ENCODE measurements at places on chromosomes 3 and 15.

GRCh38 chr3:23629181-23629894 is 176.4 kb upstream of the UBE2E1 start:
- peak; percentile 32 for DNase-seq

DNA sequence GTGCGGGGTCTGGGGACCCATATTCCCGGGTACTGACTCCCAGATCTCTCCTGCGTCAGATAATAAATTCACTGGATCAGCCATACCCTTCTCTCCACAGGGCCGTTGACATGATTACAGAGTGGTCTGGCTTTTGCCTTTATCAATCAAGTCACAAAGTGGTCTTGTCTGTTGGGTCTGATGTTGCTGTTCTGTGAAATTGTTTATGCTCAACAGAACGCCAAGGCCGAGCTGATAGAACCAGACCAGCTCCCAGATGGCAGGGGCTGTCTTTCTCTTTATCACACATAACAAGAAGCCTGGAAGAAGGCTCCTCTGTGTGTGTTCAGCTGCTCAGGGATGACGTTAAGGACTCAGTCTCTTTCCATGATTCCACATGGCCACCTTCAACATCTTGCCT is 751 bp upstream of the DCLK3 start:
- no peak for DNase-seq

DNA sequence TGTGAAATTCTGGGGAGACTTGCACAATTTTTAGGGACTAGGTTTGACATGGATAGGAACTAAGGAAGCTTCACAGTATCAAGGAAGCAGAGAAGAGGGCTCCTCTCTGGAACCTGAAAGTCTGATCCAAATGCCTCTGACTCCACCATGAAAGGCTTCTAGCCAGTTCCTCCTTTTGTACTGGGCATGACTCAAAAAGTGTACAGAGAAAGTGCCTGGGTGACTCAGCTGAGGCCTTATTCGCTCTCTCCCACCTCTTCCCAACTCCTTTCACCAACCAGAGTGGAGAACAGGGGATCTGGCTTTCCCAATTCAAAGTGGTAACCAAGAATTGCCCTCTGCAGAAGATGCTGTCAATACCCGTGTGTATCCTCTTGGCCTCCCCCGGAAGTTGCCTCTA is 342.9 kb upstream of the PROK2 start:
- no peak for DNase-seq

GRCh38 chr15:70947351-70948335 is 55.0 kb downstream of the LRRC49 start:
- no peak for DNase-seq

DNA sequence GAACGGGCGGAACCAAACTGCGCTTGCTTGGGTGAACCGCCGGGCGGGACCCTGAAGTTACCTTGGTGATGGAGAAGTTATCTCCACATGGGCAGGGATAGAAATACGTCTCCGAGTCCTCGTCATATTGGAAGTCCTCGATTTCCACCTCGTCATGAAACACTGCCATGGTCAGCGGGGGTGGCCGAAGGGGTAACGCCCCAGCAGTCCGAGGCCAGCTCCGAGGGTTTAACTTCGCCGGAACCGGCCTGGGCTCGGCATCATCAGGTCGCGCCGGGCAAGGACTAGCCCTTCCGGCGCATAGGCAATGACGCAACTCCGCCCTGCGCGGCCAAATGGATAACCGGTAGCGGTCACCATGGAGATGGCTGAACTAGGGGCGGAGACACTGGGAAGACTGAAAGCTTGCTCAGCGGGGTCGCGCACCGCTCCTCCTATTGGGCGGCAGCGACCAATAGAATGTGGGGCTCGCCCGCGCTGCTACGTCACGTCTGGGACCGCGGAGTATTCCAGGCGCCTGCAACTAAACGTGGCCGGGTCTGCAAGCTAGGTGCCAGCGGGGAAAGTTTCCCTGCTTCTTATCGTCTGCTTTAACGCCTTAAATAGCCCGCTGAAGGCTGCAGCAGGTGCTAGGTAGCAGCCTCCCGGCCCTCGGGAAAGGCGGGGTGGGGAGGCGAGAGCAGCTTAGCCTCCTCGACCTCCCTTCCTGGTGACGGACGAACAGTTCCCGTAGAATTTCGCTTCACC is at the start of the genes DPH3 and OXNAD1:
Gene DPH3 (minus strand): TSS at position 236 of the 747 bp plus-strand sequence. CDS start 67 bp downstream, at position 169.
Gene OXNAD1 (plus strand): TSS at position 505 of the 747 bp plus-strand sequence. CDS start 5,741 bp downstream, outside the sequence.
- peak; percentile 97 for DNase-seq

- DNase-seq = no peak
These were observed at the start of gene STOML1 for GRCh38 chr15:73991726-73992593. Gene STOML1, minus strand, starts transcription at chr15:73992295. Its CDS starts 72 bp downstream, at chr15:73992223.

DNA sequence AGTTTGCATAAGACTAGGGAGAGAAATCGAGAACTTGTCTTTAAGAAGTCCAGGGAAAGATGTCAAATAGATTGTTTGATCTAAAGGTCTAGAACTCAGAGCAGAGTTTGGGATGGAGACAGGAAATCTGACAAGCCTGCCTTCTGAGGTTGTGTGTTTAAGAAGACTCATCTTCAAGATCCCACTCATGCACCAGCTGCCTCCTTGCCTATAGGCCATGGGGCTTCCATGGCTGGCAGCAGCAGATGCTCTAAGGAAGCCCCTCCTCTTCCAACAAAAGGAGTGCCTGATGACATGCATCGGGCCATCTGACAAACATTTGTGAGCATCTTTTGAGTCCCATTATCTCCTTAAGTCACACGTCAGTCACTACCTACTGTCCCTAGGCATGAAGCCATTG is 47.4 kb downstream of the WNT5A start:
- DNase-seq = no peak

GRCh38 chr15:49813625-49814024 is 192.8 kb downstream of the DTWD1 start:
- DNase-seq = no peak

GRCh38 chr15:50176869-50177268 is 5.1 kb upstream of the SLC27A2 start:
- no peak for DNase-seq

- no peak for DNase-seq
These were observed 26.9 kb downstream of the ABTB1 start for GRCh38 chr3:127699416-127700300.

DNA sequence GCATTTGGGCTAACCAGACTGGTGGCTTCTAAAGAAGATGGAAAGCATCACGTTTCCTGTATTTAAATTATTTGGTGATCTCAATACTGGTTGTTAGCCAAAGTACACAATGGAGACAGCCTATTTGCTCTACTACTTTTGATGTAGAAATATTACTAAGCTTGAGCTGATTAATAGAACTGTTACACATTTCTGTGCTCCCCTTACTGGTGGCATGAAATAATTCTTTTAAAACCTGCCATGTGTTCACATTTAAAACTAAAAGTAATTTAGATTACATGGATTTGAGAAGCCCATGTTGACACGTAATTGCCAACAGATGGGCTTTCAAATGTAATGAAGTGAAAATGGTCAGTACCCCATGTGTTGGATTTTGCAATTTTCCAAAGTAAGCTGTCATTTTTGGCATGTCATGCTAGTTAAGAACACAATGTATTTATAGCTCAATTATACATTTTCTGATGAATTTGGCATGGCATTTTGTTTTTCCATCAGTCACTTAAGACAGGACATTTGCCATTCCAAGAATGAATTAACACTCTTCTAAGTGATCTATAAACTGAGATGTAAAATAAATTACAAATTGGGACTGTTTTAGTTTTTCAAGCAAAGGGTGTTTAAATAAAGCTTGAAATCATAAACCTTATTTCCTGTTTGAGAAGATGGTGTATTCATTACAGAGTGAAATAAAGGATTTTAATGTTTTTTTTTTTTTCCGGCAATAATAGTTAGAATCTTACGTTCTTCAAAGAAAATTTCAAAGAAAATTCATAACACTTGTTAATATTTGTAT is 10.8 kb upstream of the RARRES1 start:
- DNase-seq = no peak

GRCh38 chr3:31188112-31188511 is 293.7 kb upstream of the GADL1 start:
- no peak for DNase-seq

DNA sequence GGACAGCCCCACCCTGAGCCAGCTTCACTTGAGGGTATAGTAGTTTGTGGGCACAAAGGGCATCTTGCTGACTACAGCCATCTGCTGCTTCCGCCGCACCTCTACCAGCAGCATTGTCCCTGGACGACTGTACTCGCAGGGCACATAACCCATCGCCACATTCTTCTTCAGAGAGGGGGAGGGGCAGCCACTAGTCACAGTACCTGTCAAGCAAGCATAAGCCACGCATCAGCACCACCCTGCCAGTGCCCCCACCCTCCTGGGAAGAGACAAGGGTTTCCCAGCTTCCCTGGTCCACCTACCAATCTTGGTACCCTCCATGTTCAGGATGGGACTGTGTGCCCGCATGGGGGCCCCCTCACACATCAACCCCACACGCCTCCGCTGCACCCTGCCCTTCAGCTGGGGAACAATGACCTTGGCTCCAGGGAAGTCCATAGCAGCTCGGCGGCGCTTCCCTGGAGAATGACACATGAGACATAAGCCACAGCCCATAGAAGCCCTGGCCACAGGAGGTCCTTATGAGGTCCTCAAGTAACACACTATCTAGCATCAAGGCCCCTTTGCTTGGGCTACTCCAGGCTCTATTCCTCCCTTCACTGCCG is 4.7 kb downstream of the AMT start:
- DNase-seq = no peak

DNA sequence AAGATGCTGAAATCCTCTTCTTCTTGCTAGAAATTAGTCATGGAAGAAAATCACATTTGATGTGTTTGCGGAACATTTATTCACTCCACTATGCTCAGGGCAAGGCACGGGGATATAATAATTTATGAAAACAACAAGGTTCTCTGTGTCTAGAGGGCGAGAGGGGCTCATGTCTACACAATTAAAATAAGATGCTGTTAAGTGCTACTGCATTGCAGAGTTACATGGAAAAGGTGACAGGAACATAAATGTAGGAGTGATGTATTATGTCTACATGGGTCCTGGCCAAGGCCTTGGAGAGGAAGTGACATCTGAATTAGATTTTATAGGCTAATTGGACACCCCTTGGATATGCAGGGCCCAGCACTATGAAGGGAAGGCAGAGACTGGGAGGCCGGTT is 96.1 kb downstream of the SV2B start:
- no peak for DNase-seq

DNA sequence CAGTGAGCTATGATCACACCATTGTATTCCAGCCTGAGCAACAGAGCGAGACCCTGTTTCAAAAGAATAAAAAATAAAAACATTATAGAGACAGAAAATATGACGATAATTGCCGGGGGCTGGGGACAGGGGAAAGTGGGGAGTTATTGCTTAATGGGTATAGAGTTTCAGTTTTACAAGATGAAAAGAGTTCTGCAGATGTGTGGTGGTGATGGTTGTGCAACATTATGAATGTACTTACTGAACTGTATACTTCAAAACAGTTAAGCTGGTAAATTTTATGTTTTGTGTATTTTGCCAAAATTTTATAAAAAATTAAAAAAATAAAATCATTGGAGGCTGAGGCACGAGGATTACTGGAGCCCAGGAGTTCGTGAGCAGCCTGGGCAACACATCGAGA is 24.8 kb upstream of the ZNF774 start:
- no peak for DNase-seq

GRCh38 chr3:177345049-177345972 is 148.0 kb upstream of the TBL1XR1 start:
- peak; percentile 86 for DNase-seq

GRCh38 chr3:27078246-27078913 is 290.8 kb downstream of the NEK10 start:
- DNase-seq = no peak

DNA sequence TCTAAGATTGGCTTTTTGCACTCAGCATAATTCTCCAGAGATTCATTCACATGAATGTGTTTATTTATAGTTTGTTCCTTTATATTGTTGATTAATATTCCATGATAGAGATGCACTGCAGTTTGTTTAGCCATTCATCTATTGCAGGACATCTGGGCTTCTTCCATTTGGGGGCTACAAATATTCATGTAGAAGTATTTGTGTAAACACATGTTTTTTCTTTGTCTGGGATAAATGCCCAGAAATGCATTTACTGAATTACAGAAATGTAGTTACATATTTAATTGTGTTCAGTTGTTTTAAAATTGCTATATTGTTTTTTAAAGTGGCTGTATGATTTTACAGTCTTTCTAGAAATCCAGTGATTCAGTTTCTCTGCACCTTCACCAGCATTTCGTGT is 635.0 kb downstream of the ZIC1 start:
- DNase-seq = no peak

GRCh38 chr3:104669083-104669482 is 697.6 kb upstream of the ALCAM start:
- no peak for DNase-seq

GRCh38 chr3:177823701-177824189 is 626.5 kb upstream of the TBL1XR1 start:
- DNase-seq = no peak

GRCh38 chr15:49712846-49713450 is 92.1 kb downstream of the DTWD1 start:
- DNase-seq = no peak

GRCh38 chr3:124967964-124968363 is 33.4 kb upstream of the MUC13 start:
- no peak for DNase-seq

DNA sequence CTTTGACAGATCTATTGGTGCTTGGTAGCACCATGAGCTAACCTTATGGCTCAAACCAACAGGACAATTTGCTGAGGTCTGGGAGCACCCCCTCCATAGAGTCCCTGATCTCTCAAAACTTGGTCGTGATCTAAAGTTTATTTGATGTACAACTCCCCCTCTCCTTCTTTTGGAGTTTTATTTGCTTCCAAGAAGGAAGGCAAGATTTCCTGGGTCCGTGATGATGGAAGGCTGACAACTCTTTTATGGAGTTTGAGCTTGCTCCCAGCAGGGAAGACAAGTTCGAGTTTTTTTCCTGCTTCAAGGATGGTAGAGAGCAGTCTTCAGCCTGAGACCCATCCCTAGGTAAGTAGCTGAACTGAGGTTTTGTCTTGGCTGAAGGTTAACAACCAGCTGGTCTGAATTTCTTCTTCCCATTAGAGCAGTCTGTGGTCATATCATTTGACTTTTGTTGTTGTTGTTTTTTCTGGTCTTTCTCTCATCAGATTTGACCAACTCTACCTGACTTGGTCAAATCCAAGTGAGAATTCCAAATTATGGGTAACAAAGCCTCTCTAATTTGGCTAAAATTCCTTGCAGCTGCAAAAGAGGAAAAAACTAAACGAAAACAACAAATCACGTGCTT is 2.8 kb upstream of the MUC20 start:
- no peak for DNase-seq

DNA sequence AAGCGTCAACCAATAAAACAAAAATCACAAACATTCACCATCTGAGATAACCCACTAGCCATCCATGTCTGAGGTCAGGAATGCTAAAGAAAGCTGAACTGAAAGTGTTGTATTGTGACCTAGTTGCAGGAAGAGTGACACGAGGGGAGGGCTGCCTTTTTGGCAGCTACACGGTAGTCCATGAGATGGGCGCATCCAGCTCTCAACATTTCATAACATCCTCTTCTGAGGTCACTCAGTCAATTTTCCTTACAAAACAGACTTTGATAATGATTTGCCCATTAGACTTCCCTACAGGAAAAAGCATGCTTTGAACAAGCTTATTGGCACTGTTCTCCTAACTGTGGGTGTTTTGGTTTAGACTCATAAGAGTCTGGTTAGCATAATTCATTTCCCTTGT is 15.4 kb upstream of the SHF start:
- DNase-seq = no peak

Data from HS-5 (cell line).